Hematopoietic multipotent progenitor cell treated with erythropoietin and hydrocortisone succinate and interleukin-3 and kit ligand, for 15 days (in vitro differentiated cells): ENCODE measurements at places on chromosomes 12 and 14.

GRCh38 chr12:2387103-2387834 lies 334.5 kb downstream of the CACNA1C start:
- DNase-seq = no peak

GRCh38 chr12:128914908-128915563 lies 61.8 kb downstream of the GLT1D1 start:
- DNase-seq = no peak

- DNase-seq = no peak
These were observed 11.4 kb upstream of the PKP2 start for GRCh38 chr12:32907898-32908476.

DNA sequence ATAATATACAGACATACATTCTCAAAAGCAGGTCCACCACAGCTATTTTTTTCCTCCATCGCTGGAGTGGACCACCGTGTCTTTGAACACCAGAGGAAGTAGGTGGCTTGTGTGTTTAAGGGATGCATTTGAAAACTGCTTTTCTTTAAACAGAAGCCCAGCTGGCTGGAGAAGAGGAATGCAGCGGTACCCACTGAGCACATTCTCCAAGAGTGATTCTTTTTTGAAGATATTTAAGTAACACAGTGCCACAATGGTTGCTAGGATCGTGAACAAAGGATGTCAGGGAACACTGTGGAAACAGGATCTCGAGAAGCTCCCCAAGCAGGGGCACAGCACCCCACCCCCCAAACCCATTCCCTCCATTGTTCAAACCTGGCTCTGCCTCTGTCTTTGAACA lies 286.6 kb upstream of the PWP1 start:
- no peak for DNase-seq
